ENCODE measurements at places on chromosomes 4 and X. TPM values are rescaled to one million over a fixed set of nuclear protein-coding genes. Genes with fewer than 3 reads are reported as not detected.

GRCh38 chr4:154497889-154498288 is 6.3 kb upstream of the DCHS2 start:
- no peak for DNase-seq
- H3K4me3 ChIP-seq: no peak overlapping the region
- H3K27me3 ChIP-seq: peaks cover 18% of the 10 kb centered on the region
- no peaks in the 10 kb centered on the region for H3K4me1 ChIP-seq
- no peak overlapping the region for H3K27ac ChIP-seq

GRCh38 chr4:36692586-36692985 is 411.2 kb downstream of the DTHD1 start:
- no peak overlapping the region for H3K4me3 ChIP-seq
- no peaks in the 10 kb centered on the region for H3K4me1 ChIP-seq
- H3K27me3 ChIP-seq: no peaks in the 10 kb centered on the region

GRCh38 chr4:52421811-52422213 is 237.3 kb downstream of the USP46 start:
- no peaks in the 10 kb centered on the region for H3K27me3 ChIP-seq
- DNase-seq: no peak
- H3K4me3 ChIP-seq: no peak overlapping the region
- no peak overlapping the region for H3K27ac ChIP-seq
- H3K36me3 ChIP-seq: no peaks in the 10 kb centered on the region

DNA sequence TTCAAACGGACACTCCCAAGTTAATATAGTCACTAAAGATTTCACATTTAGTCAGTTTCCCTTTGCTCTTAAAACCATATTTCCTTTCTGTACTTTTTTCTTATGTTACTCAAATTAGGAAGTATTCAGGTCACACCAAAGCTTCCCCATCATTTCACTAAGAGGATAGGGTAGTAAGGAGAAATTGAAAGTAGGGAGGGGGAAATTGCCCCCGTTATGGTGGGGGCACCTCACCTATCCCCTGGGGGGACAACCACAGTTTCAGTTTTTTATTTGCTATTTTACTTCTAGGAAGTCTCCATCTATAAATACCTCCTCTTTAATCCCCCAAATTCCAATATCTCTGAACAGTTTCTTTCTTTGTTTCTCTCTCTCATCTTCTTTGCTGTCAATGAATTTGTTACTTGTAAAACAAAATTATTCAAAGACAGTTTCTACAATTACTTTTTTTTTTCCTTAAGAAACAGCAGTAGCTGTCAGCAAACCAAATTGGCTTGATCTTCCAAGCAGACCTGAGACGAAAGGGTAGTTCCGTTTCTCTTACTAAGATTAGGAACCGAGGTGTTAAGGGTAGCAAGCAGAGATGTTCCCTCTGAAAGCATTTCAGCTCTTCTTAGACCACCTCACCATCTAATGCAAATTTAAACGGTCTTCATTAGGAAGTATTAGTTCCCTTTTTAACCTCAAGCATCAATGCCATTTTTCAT is 160.2 kb upstream of the KLF3 start:
- no peak for DNase-seq
- no peak overlapping the region for H3K4me3 ChIP-seq
- peaks cover 43% of the 10 kb centered on the region for H3K4me1 ChIP-seq

DNA sequence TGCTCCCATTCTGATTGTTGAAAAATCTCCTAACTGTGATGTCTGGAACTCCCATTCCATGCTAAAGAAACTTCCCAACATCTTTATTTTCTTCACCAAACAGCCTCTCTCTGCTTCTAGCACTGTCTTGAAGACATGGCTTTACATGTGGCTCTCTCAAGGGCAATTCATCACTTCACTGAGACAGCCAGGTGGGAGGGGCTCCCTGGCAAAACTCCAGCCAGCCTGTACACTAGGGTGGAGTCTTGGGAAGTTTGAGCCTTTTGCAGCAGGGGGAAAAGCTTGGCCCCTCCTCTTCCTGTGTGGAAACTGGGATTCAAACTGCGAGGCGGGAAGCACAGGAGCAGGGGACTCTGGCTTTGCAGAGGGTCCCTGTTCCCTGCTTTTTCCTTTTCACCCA is 130.5 kb upstream of the TTC29 start:
- no peak overlapping the region for H3K4me3 ChIP-seq
- H3K27ac ChIP-seq: no peak overlapping the region
- no peaks in the 10 kb centered on the region for H3K4me1 ChIP-seq
- DNase-seq: no peak
- no peaks in the 10 kb centered on the region for H3K36me3 ChIP-seq
- H3K27me3 ChIP-seq: peaks cover 12% of the 10 kb centered on the region

DNA sequence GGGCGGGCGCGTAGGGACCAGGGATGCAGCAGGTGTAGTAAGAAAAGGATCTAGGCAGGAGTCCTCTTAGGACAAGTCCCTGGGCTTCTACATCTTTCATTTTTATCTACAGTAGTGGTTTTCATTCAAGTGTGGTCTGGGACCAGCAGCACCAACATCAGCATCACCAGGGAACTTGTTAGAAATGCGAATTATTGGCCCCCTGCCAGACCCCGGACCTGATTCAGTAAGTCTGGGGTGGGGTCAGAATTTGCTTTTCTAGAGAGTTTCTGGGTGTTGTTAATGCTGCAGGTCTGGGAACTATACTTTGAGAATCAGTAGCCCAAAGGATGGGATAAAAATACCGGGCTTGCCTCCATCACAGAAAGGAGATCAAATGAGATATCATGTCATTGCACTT is 1.3 kb upstream of the PCYT1B start:
- no peak for DNase-seq
- no peaks in the 10 kb centered on the region for H3K36me3 ChIP-seq
- H3K4me3 ChIP-seq: no peak overlapping the region

DNA sequence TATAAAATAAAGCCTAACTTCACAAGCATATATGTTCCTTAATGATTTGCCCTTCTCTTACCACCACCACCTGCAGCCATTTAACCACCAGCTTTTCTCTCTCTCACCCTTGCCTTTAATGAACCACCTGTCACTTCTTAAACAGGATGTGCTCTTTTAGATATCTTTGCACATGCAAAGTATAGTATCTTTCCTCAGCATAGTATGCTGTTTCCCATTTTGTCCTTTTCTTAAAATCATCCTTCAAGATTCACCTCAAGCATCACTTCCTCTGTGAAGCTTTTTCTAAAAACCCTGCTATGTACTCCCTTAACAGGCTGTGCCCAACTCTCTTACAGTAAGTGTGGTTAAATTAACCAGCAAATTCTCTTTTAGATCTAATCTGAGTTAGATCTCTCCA is 8.2 kb upstream of the CNOT6L start:
- H3K4me1 ChIP-seq: peaks cover 37% of the 10 kb centered on the region
- no peaks in the 10 kb centered on the region for H3K27me3 ChIP-seq
- no peak for DNase-seq
- H3K36me3 ChIP-seq: no peaks in the 10 kb centered on the region

DNA sequence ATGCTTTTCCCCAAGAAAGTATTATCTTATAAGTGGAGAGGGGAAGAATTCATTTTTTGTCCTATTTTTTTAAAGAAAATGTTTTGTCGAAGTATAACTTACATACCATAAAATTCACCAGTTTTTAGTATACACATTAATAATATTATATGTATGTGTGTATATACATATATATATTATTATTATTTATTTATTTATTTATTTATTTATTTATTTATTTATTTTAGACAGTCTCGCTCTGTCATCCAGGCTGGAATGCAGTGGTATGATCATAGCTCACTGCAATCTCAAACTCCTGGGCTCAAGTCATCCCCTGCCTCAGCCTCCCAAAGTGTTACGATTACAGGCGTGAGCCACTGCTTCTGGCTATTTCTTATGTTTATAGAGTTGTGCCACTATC is 334.1 kb downstream of the ZNF674 start:
- no peak for DNase-seq
- no peaks in the 10 kb centered on the region for H3K36me3 ChIP-seq

DNA sequence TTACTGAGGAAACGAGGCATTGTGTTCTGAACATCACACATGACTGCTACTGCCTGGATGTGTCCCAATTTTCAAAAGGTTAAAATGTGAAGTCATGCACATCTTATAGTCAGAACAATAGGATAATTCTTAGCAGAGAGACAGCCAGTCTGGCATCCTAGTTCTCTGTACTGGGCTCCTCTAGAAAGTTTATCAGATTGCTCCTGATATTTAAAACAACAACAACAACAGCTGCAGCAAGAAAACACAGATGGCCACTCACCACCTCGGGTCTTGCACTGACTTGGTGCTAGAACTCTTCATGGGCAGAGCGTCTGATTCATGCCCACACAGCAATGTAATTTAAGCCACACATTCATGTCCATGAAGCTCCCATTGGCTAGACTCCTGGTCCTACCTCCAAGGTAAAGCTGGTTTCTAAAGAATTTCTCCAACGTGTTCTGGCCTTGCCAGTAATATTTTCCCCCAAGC is 33.3 kb upstream of the SLC2A9 start:
- H3K36me3 ChIP-seq: peaks cover 11% of the 10 kb centered on the region
- H3K27ac ChIP-seq: no peak overlapping the region
- H3K4me1 ChIP-seq: no peaks in the 10 kb centered on the region
- H3K27me3 ChIP-seq: no peaks in the 10 kb centered on the region
- no peak overlapping the region for H3K4me3 ChIP-seq

DNA sequence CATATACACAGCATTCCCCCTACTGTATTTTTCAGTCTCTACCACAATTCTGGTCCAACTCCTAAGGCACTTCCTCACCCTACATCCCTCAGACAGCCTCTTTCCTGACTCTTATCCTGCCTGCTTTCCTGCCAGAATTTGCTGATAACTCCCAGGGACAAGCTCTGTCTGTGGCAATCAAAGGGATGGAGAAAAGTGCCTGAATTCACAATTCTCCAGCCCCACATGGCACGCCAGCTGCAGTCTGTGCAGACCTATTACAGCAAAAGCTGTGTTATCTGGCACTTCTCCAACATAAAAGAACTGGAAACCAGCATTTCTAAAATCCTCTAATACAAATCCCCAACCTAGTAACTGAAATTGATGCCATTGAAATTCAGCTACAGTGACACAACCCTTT is 404.8 kb downstream of the KLHL13 start:
- no peak overlapping the region for H3K27ac ChIP-seq
- no peak for DNase-seq
- no peaks in the 10 kb centered on the region for H3K4me1 ChIP-seq
- H3K36me3 ChIP-seq: no peaks in the 10 kb centered on the region
- H3K27me3 ChIP-seq: no peaks in the 10 kb centered on the region

- H3K27ac ChIP-seq: no peak overlapping the region
- H3K4me1 ChIP-seq: no peaks in the 10 kb centered on the region
- H3K36me3 ChIP-seq: no peaks in the 10 kb centered on the region
- no peak overlapping the region for H3K4me3 ChIP-seq
Measured at GRCh38 chr4:94304365-94304971, 38.2 kb downstream of the HPGDS start.

DNA sequence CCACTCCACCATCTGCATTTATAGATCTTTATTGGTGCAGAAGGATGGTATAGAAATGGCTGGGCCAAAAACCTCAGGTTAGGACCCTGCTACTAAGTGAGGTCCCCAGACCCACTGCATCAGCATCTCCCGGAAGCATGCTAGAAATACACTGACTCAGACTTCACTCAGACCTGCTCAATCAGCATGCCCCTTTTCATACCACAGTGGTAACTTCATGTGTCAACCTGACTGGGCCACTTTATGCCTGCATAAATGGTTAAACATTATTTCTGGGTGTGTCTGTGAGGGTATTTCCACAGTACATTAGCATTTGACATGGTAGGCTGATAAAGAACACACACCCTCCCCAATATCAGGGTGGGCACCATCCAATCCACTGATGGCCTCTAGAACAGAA is 118.6 kb upstream of the VCX3B start:
- H3K4me3 ChIP-seq: no peak overlapping the region
- DNase-seq: no peak
- H3K27ac ChIP-seq: no peak overlapping the region
- no peaks in the 10 kb centered on the region for H3K4me1 ChIP-seq

GRCh38 chr4:156746111-156746510 is 225.5 kb downstream of the PDGFC start:
- H3K27me3 ChIP-seq: no peaks in the 10 kb centered on the region
- DNase-seq: no peak
- no peak overlapping the region for H3K27ac ChIP-seq
- no peaks in the 10 kb centered on the region for H3K36me3 ChIP-seq
- no peak overlapping the region for H3K4me3 ChIP-seq

GRCh38 chrX:23884427-23885024 is 23.2 kb downstream of the APOO start:
- DNase-seq: no peak
- peaks cover 15% of the 10 kb centered on the region for H3K4me1 ChIP-seq
- no peak overlapping the region for H3K27ac ChIP-seq
- H3K4me3 ChIP-seq: no peak overlapping the region

GRCh38 chr4:187550256-187550950 is 445.2 kb upstream of the ZFP42 start:
- no peaks in the 10 kb centered on the region for H3K27me3 ChIP-seq
- no peak overlapping the region for H3K27ac ChIP-seq
- H3K4me1 ChIP-seq: no peaks in the 10 kb centered on the region
- H3K4me3 ChIP-seq: no peak overlapping the region
- H3K36me3 ChIP-seq: no peaks in the 10 kb centered on the region

GRCh38 chrX:139559383-139560042 is 29.0 kb downstream of the F9 start:
- H3K27ac ChIP-seq: no peak overlapping the region
- H3K4me3 ChIP-seq: no peak overlapping the region
- no peaks in the 10 kb centered on the region for H3K4me1 ChIP-seq
- DNase-seq: no peak
- no peaks in the 10 kb centered on the region for H3K36me3 ChIP-seq

- H3K27ac ChIP-seq: no peak overlapping the region
- H3K4me1 ChIP-seq: peaks cover 72% of the 10 kb centered on the region
- peaks cover 4% of the 10 kb centered on the region for H3K36me3 ChIP-seq
- H3K4me3 ChIP-seq: no peak overlapping the region
Measured at GRCh38 chr4:76987153-76987591, 37.6 kb downstream of the SEPTIN11 start.

GRCh38 chr4:7598939-7599790 is 164.4 kb upstream of the PSAPL1 start:
- no peak for DNase-seq
- H3K27me3 ChIP-seq: peaks cover 9% of the 10 kb centered on the region
- H3K4me3 ChIP-seq: no peak overlapping the region
- no peaks in the 10 kb centered on the region for H3K36me3 ChIP-seq
- H3K4me1 ChIP-seq: no peaks in the 10 kb centered on the region
- H3K27ac ChIP-seq: no peak overlapping the region

GRCh38 chr4:155532373-155533085 is 134.1 kb upstream of the GUCY1A1 start:
- H3K27ac ChIP-seq: no peak overlapping the region
- DNase-seq: no peak
- no peak overlapping the region for H3K4me3 ChIP-seq
- no peaks in the 10 kb centered on the region for H3K27me3 ChIP-seq
- no peaks in the 10 kb centered on the region for H3K36me3 ChIP-seq

The PAGE2 gene
- not detected for total RNA-seq

The IL13RA2 gene
- not detected for total RNA-seq

The KDR gene
- total RNA-seq: not detected

The AWAT1 gene
- not detected for total RNA-seq

The NEIL3 gene
- 18.3 TPM for total RNA-seq

The H2BW2 gene
- not detected for total RNA-seq

The SULT1B1 gene
- total RNA-seq: 0.68 TPM

All from activated CD4-positive, alpha-beta memory T cell treated with anti-CD3 and anti-CD28 coated beads for 36 hours (primary cell).